ENCODE measurements at places on chromosomes 12 and 14. TPM values are rescaled to one million over a fixed set of nuclear protein-coding genes. Genes with fewer than 3 reads are reported as not detected.

DNA sequence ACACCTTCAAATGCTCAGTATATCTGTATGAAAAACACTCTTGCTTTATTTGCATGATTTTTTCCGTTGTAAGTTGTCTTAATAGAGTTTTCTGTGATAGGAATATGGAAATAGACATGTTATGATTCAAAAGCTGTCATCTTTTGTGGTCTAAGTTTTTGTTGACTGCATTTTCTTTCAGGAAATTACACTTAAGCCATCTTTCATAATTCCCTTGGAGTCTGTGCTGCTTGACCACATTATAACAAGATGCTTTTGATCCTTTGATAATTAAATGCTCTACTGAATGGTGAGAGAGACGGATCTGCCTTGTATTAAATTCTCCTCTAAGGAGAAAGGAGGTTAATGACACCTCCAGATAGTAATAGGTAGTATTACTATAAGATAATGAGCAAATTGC is 272.8 kb upstream of the DAAM1 start:
- DNase-seq, result no peak

DNA sequence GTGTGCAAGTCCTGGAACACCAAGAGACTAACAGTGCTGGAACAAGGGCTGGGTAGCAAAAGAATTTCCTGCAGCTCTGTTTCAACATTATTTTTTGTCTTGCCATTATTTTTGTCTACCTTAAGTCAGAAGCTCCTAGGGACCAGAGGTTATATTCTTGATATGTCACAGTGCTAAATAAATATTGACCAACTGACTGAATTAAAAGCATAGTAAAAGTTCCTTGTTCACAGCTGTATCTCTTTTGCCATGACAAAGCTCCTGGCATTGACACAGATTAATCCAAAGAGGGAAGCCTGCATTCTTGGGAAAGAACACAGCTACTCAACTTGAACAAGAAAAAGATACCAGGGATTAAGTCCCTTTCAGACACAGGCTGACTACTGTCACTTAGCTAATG is 136.5 kb downstream of the SPTSSA start:
- DNase-seq, result no peak

DNA sequence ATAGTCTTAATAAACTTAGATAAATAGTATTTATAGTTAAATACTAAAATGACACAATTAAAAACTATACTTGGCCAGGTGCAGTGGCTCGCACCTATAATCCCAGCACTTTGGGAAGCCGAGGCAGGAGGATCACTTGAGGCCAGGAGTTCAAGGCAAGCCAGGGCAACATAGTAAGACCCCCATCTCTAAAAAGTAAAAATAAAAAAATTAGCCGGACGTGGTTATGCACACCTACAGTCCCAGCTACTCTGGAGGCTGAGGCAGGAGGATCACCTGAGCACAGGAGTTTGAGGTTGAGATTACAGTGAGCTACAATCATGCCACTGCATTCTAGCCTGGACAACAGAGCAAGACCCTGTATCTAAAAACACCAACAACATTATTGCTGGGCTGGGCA is 16.0 kb downstream of the CINP start:
- no peak for DNase-seq

DNA sequence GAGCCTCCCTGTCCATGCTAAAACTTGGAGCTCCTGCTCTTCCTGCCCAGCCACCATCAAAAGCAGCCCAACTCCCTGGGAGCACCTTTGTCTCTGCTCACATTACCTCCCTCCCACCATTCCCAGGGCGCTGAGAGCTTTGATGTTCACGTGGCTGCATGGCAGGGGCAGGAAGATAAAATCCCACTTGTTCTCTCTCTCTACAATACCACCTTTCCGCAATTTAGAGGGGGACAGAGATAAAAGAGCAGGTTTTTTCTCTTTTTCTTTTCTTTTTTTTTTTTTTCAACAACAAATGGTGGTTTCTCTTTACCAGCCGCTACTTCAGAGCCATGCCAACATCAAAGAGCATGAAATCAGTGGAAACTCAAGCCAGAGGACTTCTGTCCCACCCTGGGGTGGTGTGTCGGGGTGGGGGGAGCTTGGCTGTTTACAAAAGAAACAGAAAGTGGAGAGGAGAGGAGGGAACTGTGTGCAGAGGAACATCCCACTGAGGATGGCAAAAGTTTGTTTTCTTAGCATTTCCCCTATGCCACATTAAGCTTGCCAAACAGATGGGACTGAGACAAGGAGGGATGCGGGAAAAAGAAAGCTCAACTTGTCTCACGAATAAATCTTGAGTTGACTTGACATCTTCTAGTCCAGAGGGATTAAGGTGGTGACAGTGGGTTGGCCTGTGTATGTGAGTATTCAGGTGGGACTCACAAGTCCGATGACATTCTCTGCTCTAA is 103.7 kb upstream of the NUDT4 start:
- DNase-seq, result no peak

- DNase-seq, result no peak
Observed at GRCh38 chr14:77682158-77682553, 25.7 kb downstream of the ALKBH1 start.

The BCL2L14 gene
- not detected for total RNA-seq

The KRT74 gene
- not detected for total RNA-seq
